ENCODE measurements at places on chromosomes 7 and 10.

DNA sequence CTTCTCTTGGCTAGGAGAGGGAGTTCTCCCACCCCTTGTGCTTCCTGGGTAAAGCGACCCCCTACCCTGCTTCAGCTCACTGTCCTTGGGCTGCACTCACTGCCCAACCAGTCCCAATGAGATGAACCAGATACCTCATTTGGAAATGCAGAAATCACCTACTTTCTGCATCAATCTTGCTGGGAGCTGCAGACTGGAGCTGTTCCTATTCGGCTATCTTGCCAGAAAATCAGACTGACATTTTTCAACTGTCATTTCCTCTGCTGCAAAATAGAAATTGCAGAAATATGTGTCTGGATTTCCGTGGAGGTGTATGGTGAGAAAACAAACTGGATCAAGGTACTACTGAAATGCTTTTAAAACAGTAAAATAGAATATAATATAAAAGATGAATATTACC is 43.0 kb upstream of the CYP2C18 start:
- no peak for DNase-seq

GRCh38 chr10:24463611-24464426 is 254.9 kb downstream of the KIAA1217 start:
- peak; percentile 6 for DNase-seq

DNA sequence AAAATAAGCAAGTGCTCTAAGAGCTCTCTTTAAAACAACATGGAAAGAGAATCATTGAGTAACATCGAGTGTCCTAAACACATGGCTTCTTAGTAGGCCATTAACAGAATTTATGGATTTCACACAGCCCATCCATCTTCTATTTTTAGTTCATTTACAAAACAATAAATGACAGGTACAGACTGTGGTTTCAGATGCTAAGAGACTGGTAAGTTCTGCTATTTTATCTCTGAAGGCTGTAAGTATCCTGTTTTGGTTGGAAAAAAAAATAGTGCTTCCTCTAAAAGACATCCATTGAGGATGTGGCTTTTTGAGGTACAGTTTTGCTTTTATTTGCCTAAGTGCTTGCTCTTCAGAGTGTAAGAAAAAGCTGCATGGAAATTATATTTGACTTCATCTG is 27.4 kb upstream of the GNAI1 start:
- DNase-seq = no peak

- no peak for DNase-seq
These were observed 79.1 kb downstream of the PRTFDC1 start for GRCh38 chr10:24873281-24873683.

GRCh38 chr10:1509011-1509530 is 228.3 kb downstream of the ADARB2 start:
- no peak for DNase-seq

DNA sequence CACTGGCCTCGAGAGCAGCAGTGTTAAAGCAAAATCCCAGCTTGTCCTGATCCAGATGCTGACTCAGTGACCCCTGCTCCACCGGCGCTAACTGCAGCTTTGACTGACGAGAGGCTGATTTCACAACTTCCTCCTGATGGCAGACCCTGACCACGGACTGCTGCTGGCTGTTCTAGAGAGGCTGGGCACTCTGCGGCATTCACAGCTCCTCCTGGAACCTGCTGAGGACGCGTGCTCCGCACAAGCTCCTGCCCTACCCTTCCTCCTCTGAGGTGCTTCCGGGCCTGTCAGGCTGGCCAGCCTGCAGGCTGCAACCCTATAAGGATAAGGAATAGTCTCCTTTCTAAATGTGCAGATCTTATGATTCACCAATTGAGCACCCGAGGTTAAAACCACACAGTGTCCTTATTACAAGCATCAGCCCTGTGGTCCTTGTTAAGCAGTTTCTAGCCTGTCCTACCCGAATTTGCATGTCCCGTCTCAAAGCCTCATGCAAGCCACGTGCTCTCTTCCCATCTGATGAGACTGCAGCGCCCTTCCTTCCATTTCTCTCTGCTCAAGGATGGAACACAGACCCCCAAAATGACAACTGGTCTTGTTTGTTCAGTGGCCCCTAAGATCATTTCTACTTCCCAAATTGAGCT is 35.5 kb upstream of the NCAPG2 start:
- no peak for DNase-seq

DNA sequence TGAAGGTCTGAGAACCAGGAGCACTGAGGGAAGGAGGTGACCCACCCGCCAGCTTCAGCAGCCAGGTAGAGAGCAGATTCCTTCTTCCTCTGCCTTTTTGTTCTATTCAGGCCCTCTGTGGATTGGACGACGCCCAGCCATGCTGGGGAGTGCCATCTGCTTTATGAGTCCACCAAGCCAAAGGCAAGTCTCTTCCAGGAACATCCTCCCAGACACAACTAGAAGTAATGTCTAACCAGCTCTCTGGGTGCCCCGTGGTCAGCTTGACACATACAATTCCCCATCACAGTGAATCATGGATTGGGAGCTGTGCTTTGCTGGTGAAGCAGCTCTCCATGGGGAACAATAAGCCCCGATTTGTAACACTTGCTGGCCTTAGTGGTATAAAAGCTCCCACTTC is 125.2 kb downstream of the CCDC3 start:
- DNase-seq = no peak

DNA sequence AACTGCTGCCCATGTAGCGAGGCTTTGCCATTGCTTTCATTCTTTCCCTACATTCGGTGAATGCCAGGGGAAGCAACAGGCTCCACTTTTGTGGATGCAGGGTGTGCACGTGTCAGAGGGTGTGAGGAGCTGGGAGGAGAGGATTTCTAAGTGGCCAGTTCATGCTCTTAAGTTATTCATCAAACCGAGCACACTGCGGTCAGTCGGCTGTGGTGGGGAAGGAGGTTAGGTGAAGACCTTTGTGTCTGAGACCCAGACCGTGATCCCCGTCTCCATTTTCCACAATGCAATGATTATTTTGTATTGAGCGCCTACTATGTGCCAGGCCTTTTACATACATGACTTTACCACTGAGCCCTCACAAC is 438.6 kb upstream of the GALNT17 start:
- DNase-seq = no peak

GRCh38 chr7:120400806-120401455 is 128.0 kb downstream of the KCND2 start:
- DNase-seq = no peak

DNA sequence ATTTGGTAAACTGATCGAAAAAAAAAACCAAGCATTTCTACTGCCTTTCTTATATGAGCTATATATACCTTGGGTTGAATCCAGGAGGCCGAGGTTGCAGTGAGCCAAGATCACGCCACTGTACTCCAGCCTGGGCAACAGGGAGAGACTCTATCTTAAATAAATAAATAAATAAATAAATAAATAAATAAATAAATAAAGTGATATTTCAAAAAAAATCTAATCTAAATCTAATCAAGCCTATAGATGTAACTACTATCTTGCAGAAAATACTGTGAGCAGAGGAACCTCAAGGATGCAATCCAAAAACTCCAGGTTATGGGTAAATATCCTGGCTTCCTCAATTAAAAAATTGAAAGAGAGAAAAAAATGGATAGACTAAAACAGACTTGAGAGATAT is 71.2 kb upstream of the SLF2 start:
- DNase-seq = no peak

DNA sequence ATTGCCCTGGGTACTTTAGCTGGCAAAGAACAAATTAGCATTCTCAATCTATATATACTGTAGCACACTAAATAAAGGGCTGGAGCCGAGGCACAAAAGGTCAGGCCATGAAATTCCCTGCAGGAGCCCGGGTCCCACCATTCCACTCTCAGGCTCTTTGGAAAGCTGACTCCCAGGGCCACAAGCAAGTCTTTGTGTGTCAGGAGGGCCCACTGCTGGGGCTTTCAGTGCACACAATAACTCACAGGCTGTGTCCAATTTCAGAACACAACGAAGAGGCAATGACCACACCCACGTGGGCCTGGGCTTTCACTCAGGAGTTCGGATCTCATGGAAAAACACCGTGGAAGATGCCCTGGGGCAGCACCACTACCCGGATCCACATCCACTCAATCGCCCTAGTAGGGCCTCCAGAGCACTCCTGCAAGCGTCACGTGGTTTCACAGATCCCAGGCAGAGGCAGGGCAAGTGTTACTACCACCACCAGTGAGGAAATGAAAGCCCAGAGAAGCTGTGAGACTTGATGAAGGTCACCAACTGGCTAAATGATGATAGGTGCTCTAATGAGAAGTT is 60.3 kb downstream of the COBL start:
- DNase-seq = no peak

DNA sequence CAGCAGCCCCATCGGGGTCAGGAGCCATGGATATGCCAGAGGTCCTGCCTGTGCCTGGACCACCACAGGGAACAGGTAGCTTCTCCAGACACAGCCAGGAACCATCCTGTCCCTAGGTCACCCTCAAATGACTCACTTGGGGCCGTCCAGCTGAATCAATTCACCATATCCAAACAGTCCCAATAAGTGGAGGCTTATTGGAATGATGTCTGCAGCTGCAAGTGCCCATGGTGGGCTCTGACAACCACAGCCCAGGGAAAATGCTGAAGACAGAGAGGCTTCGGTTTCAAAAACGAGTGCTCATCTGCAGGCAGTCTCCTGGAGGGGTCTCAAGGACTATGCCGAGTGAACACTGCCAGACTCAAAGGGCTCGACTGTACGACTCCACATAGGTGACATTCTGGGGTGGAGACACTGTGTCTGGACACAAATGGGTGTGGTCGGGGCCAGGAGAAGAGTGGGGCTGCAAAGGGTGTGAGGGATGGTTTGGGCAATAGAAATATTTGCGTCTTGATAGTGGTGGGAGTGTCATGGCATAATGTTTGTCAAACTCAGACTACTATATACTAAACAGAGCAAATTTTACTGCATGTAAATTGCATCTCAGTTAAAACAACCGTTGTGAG is 204.8 kb downstream of the TNS3 start:
- DNase-seq = no peak

- no peak for DNase-seq
These were observed 64.7 kb upstream of the ECHDC3 start for GRCh38 chr10:11677480-11677879.

DNA sequence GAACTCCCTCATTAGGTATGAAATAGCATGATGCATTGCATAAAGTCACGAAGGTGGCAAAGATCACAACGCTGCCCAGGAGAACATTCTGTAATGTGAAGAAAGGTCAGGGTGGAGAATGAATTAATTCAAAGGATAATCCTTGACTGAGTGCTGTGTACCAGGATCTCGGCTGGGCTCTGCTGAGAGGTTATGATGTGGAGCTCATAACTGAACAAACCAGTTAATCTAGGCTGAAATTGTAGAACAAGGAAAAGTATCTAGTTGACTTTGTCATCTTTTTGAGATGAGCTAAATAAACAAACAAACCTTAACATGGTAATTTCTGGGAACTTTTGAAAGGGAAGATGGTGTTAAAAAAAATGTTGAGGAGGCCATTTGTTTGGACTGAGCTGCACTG is 6.1 kb downstream of the MSMB start:
- DNase-seq = no peak

- no peak for DNase-seq
These were observed 120.0 kb downstream of the SRPK2 start for GRCh38 chr7:105268511-105269392.

- DNase-seq = no peak
These were observed 384.7 kb upstream of the NRP1 start for GRCh38 chr10:33719005-33719703.

GRCh38 chr10:100551738-100552137 is 16.0 kb downstream of the HIF1AN start:
- no peak for DNase-seq

DNA sequence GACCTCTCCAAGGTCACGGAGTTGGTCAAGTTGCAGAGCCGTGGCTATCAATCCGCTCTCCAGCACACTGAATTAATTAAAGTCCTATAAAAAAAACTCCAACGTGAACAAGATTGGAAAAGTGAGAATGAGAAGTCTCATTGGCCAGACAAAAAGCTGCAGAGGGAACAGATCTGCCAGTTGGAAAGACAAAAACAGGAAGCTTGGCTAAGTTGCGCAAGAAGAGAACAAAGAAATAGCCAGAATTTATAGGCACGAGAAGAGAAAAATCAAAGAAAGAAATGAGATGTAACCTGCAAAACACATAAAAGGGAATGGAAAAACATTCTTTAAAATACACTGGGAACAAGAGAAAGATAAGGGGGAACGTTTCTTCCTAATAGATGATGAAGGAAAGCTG is 45.7 kb upstream of the CRTAC1 start:
- no peak for DNase-seq

DNA sequence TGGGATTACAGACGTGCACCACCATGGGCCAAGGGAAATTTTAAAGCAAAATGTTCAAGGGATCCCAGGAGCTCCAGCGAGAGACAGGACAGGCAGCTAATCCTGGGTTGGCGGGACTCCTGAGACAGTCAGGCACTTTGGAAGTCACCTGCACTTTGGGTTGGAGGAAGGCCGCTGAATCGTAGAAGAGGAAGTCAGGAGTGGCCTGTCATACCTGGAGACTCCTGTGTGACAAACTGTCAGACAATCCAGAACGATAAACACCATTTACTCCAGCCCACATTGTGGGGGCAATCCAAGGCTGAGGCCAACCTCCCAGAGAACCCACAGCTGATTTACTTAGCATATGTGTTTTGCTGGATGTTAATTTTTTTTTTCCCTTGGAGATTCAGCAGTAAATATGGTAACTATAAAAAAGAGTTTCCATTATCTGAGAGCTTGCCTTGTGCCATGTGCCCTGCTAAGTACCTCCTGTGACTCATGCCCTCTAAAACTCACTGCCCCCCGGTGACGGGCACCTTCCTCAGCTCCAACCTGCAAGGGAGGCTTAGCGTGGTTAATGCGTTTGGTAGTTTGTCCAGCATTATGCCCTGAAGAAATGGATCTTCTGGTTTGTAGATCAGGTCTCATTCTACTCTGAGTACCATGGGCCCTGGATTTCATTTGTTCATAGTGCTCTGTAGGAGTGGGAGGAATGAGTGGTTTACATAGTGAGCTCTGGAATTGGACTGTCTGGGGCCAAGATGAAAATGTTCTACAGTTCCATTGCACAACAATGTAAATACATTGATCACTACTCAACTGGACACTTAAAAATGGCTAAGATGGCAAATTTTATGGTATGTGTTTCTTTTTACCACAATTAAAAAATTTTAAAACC is 50.9 kb downstream of the ICA1 start:
- no peak for DNase-seq

DNA sequence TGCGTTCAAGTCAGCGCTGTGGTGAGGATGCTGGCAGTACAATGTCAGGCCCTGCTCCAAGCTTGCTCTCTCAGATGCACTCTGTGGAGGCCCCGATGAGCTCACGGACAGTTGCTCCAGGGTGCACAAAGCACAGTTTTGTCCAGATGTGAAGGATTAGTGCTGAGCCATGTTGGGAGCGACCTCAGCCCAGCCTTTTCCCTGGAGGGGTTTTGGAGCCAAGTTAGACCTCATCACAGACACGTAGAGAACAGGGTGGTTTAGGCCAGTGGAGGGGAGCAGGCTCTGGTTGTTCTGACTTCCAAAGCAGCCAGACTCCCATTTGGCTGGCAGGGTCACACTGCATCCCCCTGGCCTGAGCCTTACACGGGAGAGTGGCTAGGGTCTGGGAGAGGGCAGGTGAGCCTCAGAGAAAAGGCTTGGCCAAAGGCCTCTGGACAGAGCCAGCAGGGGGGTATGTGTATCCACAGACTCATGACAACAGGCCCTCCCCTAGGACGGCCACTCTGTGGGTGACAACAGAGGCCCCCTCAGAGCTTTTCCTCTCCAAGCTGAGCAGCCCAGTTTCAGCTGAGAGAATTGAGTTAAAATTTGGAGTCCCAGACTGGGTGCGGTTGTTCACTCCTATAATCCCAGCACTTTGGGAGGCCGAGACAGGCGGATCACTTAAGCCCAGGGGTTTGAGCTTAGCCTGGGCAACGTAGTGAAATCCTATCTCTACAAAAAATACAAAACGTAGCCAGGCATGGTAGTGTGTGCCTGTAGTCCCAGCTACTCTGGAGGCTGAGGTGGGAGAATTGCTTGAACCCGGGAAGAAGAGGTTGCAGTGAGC is 4.7 kb downstream of the PLAC9 start:
- DNase-seq = no peak

All from stimulated activated CD4-positive, alpha-beta T cell treated with anti-CD3 and anti-CD28 coated beads, Interleukin-2, amount 100 ng/mL, for 24 hours (primary cell).